ENCODE measurements at places on chromosomes 4 and X.

DNA sequence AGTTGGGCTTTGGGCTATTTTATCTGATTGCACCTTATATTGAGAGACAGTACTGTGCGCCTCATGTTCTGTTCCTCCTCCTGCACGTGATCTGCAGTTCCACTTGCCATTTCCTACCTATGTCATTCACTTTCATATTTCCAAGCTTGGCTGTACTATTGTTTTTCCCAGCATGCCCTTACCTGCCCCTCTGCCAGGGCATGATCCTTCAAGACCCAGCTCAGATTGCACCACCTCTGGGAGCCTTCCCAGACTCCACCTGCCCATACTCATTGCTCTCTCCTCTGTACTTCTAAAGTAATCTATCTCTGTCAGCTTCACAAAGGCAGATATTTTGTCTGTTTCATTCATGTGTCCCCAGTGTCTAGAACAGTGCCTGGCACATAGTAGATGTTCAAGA, 11.6 kb downstream of the SLC25A5 start:
- DNase-seq = no peak
- H3K36me3 ChIP-seq = peaks cover 2% of the 10 kb centered on the region
- H3K27ac ChIP-seq = no peak overlapping the region
- no peak overlapping the region for H3K4me3 ChIP-seq

DNA sequence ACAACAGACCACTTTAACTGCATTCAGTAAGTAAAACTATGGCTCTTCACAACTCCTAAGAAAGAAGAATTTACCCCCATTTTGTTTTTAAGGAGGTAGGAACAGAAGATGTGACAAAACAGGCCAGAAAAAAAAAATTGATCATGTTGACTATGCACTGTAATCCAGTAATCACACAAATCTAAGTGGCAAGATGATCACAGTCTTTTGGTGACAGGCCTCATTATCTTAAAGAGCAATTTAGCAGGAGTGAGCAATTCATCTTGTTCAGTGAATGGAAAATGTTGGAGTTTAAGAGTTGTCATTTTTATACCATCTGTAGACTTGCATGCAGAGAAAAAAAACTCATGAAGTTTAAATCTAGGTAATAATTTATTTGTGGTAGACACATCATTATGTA, 115.1 kb downstream of the SLC39A8 start:
- no peak overlapping the region for H3K4me3 ChIP-seq
- H3K27ac ChIP-seq = no peak overlapping the region
- H3K36me3 ChIP-seq = peaks cover 2% of the 10 kb centered on the region
- H3K4me1 ChIP-seq = no peaks in the 10 kb centered on the region
- no peaks in the 10 kb centered on the region for H3K27me3 ChIP-seq

DNA sequence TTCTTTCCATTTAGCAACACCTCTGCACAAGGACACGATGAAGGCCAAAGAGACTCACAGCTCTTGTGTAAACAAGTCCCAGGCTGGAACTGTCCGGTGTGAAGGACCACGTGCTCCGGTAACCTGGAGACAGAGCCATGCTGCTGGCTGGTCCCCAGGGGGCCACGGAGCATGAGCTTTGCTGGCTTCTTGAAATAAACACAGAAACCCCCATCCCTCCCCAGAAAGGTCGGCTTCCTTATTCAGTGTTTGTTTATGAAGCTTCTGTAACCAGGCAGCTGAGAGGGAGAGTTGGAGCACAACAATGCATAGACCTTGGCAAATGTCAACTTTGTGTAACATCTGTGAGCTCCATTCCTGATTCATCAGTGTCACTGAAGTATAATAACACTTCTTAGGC, 109.4 kb downstream of the GPR143 start:
- no peaks in the 10 kb centered on the region for H3K27me3 ChIP-seq

DNA sequence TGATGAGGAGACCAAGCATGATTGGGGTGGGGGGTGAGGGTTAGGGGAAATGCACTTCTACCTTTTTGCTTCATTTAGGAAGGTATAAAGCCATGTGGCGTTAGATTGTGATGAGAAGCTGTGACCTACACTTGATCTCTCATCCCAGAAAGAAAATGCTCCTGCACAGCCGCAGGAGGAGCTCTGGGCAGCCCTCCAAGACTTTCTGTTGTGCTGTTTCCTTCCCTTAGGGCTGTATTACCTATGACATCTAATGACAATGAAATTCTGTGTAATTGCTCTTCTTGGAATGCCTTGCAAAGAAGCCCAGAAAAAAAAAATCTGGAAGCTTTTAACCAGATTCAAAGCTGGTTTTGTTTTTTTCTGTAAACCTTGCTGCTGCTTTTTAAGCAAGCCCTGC, 13.4 kb downstream of the PRPS2 start:
- H3K27me3 ChIP-seq = no peaks in the 10 kb centered on the region
- H3K4me1 ChIP-seq = no peaks in the 10 kb centered on the region
- peaks cover 14% of the 10 kb centered on the region for H3K36me3 ChIP-seq
- no peak overlapping the region for H3K27ac ChIP-seq

- H3K4me3 ChIP-seq = no peak overlapping the region
- H3K27ac ChIP-seq = no peak overlapping the region
- peaks cover 8% of the 10 kb centered on the region for H3K4me1 ChIP-seq
- H3K36me3 ChIP-seq = peaks cover 6% of the 10 kb centered on the region
- no peak for DNase-seq
These were observed 31.5 kb upstream of the HTRA3 start for GRCh38 chr4:8238036-8238511.

DNA sequence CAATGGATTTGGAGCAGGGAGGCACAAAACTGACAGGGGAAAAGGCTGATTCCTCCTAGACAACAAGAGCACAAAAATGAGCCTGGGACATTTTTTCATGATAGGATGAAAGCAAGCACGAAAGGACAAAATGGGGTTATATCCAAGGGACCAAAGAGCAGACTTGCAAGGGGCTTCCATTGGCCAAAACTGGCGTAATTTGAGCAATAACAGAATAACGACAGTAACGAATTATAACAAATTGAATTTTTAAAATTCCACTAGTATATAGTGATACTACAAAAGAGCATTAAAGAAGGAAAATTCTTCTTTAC, 10.3 kb downstream of the SPP1 start:
- H3K27me3 ChIP-seq = peaks cover 92% of the 10 kb centered on the region
- H3K36me3 ChIP-seq = peaks cover 1% of the 10 kb centered on the region
- H3K27ac ChIP-seq = no peak overlapping the region
- H3K4me3 ChIP-seq = no peak overlapping the region
- no peaks in the 10 kb centered on the region for H3K4me1 ChIP-seq

GRCh38 chr4:61201561-61201960, 1.4 kb downstream of the ADGRL3 start:
- no peak overlapping the region for H3K27ac ChIP-seq
- peaks cover 26% of the 10 kb centered on the region for H3K27me3 ChIP-seq
- no peak for DNase-seq
- H3K4me3 ChIP-seq = no peak overlapping the region
- H3K36me3 ChIP-seq = no peaks in the 10 kb centered on the region
- no peaks in the 10 kb centered on the region for H3K4me1 ChIP-seq

DNA sequence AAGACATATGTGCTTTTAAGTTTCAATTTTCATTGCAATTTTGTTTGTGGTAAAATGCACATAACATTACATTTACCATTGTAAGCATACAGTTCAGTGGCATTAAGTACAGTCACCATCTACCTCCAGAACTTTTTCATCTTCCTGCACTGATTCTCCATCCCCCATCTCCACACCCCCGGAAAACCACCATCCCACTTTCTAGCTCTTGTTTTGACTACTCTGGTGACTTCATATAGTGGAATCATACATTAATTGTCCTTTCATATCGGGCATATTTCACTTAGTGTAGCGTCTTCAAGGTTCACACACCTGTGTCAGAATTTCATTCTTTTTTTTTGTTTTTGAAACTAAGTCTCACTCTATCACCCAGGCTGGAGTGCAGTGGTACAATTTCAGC, 143.5 kb downstream of the GPR143 start:
- H3K27ac ChIP-seq = no peak overlapping the region
- H3K4me3 ChIP-seq = no peak overlapping the region
- peaks cover 5% of the 10 kb centered on the region for H3K36me3 ChIP-seq
- no peaks in the 10 kb centered on the region for H3K27me3 ChIP-seq
- DNase-seq = no peak
- H3K4me1 ChIP-seq = peaks cover 38% of the 10 kb centered on the region

GRCh38 chrX:38927592-38927991, 126.3 kb downstream of the MID1IP1 start:
- DNase-seq = no peak
- no peak overlapping the region for H3K27ac ChIP-seq
- H3K4me3 ChIP-seq = no peak overlapping the region
- H3K36me3 ChIP-seq = peaks cover 2% of the 10 kb centered on the region
- no peaks in the 10 kb centered on the region for H3K27me3 ChIP-seq

DNA sequence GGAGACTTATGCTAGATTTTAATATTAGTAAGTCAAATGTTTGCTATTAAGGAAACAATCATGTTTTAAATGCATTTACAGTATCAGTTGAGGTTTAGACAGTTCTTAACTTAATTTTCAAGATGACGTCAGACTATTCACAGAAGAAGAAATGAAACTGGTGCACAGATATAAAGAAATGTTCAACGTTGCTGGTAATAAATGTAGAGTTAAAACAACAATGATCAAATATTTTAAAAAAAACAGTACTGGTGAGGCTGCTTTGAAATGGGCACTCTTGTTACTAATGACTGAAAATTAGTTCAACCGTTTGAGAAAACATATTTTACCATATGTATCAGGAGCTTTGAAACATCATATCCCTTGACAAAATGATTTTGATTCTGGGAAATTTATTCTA, 44.2 kb downstream of the ABHD18 start:
- DNase-seq = no peak
- no peaks in the 10 kb centered on the region for H3K4me1 ChIP-seq
- H3K4me3 ChIP-seq = no peak overlapping the region
- H3K27me3 ChIP-seq = no peaks in the 10 kb centered on the region

DNA sequence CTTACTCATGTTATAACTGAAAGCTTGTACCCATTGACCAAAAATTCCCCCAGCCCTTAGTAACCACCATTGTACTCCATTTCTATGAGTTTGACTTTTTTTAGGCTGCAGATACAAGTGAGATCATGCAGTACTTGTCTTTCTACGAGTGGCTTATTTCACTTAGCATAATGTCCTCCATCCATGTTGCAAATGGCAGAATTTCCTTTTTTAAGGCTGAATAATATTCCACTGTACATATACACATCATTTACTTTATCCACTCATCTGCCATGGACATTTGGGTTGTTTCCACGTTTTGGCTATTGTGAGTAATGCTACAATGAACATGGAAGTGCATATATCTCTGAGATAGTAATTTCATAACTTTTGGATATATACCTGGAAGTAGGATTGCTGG, 10.4 kb downstream of the RBM3 start:
- peaks cover 1% of the 10 kb centered on the region for H3K36me3 ChIP-seq
- no peak for DNase-seq
- no peaks in the 10 kb centered on the region for H3K4me1 ChIP-seq
- H3K4me3 ChIP-seq = no peak overlapping the region
- no peaks in the 10 kb centered on the region for H3K27me3 ChIP-seq

- no peaks in the 10 kb centered on the region for H3K4me1 ChIP-seq
- no peak overlapping the region for H3K4me3 ChIP-seq
- DNase-seq = no peak
- no peaks in the 10 kb centered on the region for H3K27me3 ChIP-seq
- H3K36me3 ChIP-seq = no peaks in the 10 kb centered on the region
- no peak overlapping the region for H3K27ac ChIP-seq
These were observed 91.6 kb downstream of the APBB2 start for GRCh38 chr4:41122775-41123174.

GRCh38 chr4:80413086-80413485, 77.6 kb downstream of the CFAP299 start:
- no peaks in the 10 kb centered on the region for H3K27me3 ChIP-seq
- DNase-seq = no peak
- no peaks in the 10 kb centered on the region for H3K36me3 ChIP-seq
- H3K27ac ChIP-seq = no peak overlapping the region
- H3K4me1 ChIP-seq = no peaks in the 10 kb centered on the region
- no peak overlapping the region for H3K4me3 ChIP-seq

DNA sequence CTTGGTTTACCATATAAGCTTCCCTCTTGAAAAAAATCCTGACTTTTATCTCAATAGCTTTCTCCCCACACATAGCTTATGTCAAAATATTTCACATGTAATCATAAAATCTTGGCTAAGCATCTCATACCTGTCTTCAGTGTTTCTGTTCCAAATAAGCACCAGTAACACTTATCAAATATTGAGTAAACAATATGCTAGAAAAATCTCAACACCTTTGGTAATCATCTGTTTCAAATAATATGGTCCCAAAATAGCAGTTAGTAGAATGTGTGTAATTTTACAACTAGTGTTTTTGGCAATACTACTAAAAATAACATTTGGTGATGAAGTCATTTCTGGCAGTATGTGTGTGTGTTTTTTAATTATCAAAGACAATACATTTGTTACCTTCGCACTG, 2138.2 kb downstream of the PCDH7 start:
- no peaks in the 10 kb centered on the region for H3K4me1 ChIP-seq
- H3K4me3 ChIP-seq = no peak overlapping the region
- no peak overlapping the region for H3K27ac ChIP-seq
- DNase-seq = no peak

DNA sequence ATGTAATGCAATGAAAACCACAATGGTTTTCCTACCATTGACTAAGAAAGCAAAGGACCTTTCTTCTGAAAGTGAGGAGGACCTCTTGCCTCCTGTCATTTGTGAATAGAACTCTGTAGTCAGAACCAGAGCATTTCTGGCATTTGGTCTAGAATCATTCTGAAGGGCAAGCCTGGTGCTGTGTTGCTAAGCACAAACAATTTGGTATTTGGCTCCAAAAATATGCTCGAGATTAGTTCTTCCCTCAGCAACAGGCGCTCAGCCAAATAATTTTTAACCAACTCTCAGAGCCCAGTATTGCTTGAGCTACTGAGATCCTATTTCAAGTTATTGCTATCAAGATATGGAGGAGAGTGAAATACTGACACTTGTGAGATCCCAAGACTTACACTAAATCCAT, 71.0 kb downstream of the SNCA start:
- H3K4me3 ChIP-seq = no peak overlapping the region
- DNase-seq = no peak
- H3K27ac ChIP-seq = no peak overlapping the region
- no peaks in the 10 kb centered on the region for H3K36me3 ChIP-seq

- H3K27me3 ChIP-seq = no peaks in the 10 kb centered on the region
- no peaks in the 10 kb centered on the region for H3K4me1 ChIP-seq
- DNase-seq = no peak
- no peak overlapping the region for H3K27ac ChIP-seq
- H3K4me3 ChIP-seq = no peak overlapping the region
These were observed 234.2 kb upstream of the MID1 start for GRCh38 chrX:10854594-10854993.

Data from central memory CD8-positive, alpha-beta T cell (primary cell).